ENCODE measurements at places on chromosomes 11 and 22.

DNA sequence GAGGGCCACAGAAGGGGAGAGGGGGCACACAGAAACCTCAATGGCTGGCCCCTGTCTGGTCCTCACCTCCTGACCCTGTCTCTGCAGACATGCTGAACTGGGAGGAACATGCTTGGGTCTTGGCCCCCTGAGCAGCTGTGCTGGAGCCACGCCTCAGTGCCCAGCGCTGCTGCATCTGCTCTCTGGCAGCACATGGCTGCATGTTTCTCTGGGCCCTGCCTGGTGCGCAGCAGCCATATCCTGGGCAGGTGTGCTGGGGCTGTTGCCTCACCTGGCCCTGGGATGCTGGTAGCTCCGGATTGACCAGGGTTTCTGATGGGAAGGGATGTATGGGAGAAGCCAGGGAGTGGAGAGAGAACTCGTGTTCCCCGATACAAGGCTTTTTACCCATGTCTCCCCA is 248.0 kb downstream of the ST3GAL4 start:
- DNase-seq: no peak

- no peak for DNase-seq
Measured at GRCh38 chr11:69140635-69141034, 15.1 kb upstream of the SMIM38 start.

DNA sequence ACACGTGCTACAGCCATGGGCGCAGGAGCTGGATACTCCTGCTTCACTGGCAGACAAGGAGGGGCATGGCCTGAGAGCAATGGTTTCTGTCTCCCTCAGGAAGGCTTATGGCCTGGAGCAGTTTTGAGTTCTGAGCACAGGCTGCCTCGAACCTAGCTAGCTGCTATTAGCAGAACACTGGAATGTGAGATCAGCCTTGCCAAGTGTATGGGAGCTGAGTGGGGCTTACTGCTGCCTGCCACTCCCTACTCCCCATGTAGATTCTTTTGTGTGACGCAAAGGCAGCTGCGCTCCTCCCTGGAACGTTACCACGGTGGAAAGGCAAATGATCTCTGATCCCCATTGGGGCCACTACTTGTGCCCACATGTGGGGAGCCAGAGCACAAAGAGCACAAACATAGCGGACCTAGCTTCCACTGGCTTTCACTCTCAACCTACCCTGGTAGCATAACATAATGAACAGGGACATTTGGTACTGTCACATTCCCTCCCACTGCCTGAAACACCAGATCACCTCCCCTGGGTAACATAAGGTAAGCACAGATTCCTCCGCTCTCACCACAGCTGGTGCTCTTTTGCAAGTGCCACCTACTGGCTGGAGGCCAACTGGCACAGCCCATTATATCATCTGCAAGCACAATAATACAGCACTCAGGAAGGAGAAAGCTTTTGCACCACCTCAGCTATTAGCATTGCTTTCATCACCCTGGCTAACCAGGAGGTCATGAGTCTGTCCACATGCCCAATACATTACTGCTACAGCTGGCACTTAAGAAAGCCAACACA is 84.6 kb upstream of the GUCY1A2 start:
- no peak for DNase-seq

DNA sequence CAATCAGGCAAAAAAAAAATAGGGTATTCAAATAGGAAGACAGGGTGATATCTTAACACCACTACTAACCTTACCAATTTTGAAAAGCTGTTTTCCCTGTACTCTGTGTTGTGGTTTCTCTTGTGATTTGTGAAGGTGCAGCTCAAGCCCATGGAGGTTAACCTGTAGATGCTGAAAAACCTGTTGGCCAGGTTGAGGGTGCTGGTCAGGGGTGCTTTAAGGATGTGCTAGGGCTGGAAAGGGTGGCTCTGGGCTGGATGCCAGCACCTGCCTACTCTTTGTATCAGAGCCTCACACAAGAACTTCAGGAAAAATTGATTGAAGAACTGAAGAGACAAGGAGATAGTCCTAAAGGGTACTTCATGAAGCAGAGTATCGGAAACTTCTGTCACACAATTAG is 18.3 kb upstream of the OR5M8 start:
- no peak for DNase-seq

DNA sequence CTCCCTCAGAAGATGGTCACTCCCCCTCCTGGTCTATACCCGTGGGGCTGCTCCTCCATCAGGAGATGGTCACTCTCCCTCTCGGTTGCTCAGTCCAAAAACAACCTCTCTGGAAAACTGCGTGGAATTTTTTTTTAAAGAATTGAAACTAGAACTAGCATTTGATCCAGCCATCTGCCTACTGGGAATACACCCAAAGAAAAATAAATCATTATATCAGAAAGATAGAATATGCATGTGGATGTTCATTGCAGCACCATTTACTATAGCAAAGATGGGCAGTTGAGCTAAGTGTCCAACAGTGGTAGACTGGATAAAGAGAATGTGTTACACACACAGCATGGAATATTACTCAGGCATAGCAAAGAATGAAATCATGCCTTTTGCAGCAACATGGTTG is 75.7 kb upstream of the B3GAT1 start:
- DNase-seq: no peak

DNA sequence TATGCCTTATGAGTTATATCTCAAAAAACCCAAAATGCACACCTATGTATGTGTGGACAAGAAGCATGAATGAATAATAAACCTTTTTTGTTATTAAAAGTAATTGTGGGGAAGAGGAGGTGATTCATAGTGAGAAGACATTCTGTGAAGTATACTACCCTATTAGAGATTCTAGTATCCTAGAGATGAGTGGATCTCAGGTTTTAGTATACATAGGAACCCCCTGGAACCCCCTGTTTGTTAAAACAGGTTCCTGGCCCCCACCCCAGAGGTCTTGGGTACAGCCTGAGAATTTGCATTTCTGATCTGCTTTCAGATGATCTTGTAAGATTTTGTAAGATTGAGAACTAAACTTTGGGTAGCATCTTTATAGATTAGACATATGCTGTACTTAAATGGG is 17.5 kb downstream of the NUCB2 start:
- no peak for DNase-seq

DNA sequence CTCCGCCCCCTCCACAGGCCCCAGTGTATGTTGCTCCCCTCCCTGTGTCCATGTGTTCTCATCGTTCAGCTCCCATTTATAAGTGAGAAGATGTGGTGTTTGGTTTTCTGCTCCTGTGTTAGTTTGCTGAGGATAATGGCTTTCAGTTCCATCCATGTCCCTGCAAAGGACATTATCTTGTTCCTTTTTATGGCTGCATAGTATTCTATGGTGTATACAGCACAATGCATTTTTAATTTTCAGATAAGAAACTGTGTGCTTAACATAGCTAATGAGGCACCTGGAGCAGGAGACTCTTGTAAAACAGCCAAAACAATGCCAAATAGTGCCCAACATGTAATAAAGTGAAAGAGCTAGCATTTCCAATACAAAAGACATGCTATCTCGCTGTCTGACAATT is 21.8 kb downstream of the ALG9 start:
- DNase-seq: no peak

- DNase-seq: no peak
Measured at GRCh38 chr11:17258670-17259069, 17.9 kb upstream of the NUCB2 start.

GRCh38 chr22:27732841-27733240 is 68.7 kb downstream of the MN1 start:
- no peak for DNase-seq

DNA sequence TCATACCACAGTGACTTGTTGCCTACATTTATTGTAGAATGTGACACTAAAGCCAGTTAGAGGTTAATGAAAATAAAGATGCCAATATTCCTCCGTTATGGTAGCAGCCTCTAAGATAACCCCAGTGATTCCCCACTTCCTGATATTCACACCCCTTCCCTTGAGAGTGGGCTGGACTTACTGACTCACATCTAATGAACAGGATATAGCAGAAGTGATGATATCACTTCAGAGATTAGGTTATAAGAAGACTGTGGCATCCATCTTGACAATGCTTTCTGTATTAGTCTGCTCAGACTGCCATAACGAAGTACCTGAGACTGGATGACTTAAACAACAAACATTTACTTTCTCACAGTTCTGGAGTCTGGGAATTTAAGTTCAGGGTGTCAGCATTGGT is 149.6 kb upstream of the MTNR1B start:
- no peak for DNase-seq

GRCh38 chr11:73439002-73439843 is 63.0 kb downstream of the RELT start:
- DNase-seq: peak; percentile 29

DNA sequence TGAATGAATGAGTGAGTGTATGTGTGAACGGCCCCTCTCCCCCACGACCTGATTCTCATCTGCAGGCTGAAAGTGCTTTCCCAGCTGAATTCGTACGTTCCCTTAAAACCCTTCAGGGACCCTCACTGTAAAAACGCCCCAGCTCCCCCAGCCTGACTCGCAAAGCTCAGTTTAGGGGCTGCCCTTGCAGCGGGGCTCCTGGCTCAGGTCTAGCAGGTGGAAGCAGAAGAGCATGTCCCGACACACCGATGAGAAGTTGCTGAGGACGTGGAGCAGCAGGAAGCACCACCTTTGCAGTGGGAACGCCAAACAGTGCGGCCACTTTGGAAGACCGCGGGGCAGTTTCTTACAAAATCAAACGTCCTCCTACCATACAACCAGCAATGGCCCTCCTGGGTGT is 3.6 kb upstream of the MRPL23 start:
- DNase-seq: peak; percentile 4

- DNase-seq: no peak
Measured at GRCh38 chr11:93196816-93197379, 893 bp downstream of the SLC36A4 start.

DNA sequence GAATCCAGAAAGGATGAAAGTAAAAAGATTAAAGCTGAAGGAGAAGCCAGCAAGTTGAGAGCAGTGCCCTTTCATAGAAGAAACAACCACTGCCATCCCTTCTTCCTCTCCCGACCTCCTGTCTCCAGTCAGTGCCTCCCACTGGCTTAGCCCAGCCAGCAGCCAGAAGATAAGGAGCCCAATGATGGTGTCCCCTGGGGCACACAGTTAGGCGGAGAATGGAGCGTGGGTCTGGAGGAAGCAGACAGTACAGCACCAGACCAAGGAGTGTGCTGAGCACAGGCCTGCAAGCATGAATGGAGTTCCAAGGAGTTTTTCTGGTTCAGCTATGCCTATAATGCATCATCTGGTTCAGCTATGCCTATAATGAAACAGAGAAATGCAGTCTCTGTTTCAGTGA is 54.3 kb upstream of the TNRC6B start:
- peak; percentile 88 for DNase-seq

DNA sequence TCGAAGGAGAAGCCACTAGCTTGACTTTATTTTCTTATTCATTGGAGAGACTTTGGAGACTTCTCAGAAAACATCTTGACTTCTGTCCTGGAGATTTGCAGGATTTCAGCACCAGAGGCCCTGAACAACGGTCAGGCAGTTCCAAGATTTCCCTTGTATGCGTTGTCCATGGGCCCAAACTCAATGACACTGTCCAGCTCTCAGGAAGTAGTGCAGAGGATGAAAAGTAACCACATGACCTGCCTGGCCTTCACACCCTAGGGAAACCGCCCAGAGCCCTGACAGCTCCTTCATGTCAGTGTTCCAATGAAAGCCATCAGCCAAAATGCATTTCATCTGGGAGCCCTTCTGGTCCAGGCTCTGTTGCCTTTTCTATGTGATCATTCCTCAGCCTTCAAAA is 214.1 kb downstream of the BLID start:
- DNase-seq: no peak

DNA sequence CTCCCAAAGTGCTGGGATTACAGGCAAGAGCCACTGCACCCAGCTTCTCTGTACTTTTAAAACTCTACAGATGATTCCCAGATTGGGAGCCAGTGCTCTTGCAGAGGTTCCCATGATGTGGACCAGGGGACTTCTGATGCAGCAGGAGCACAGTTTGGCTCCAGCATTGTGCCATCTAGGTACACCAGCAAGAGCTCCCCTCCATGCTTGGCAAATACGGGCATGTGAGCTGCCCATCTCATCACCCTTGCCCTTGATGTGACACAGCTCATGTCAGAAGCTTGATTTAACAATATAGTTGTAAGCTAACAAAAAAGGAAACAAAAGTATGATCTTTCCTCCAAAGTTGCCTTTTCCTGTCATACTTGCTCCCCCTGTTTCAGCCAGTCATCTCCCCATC is 28.7 kb downstream of the SNU13 start:
- no peak for DNase-seq

GRCh38 chr11:61806785-61807184 is 10.0 kb downstream of the FADS1 start:
- DNase-seq: no peak

GRCh38 chr11:8698917-8699441 is 16.4 kb downstream of the RPL27A start:
- DNase-seq: no peak

- DNase-seq: no peak
Measured at GRCh38 chr11:59114344-59114743, 7.3 kb downstream of the FAM111B start.

DNA sequence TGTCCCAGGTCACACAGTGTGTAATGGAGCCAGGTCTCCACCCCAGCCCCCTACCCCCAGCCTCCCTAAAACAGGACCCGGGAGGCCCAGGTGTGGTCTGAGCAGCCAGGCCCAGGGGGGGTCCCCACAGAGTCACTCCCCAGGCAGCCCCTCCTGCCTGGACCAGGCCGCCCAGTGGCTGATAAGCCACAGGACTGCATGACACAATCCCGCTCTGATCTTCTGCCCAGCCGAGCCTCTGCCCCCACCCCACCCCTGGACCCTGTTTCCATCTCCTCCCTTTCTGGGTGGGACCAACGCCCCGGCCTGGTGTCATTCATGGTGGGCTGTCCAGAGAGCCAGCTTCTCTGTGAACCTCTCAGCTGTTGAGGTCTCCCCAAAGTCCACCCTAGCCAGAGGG is 7.8 kb upstream of the LIF start:
- DNase-seq: no peak

DNA sequence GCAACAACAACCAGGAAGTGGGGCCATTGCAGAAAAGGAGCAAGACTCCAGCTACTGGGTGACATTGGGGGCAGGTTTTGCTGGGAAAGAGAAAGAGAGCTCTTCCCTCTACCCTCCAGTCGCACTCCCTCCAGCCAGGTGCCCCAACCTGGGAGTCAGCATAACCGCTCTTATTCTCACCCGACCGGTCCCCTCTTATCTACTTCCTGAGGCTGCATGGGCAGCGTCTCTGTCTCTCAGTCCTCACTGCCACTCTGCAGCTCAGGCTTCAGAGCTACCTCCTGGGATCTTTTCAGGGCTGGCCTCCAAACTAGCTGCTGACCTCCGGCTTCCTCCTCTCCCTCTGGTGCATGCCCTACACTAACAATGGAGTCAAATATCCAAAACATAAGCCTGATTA is 5.1 kb downstream of the ZNF70 start:
- no peak for DNase-seq

- no peak for DNase-seq
Measured at GRCh38 chr11:125228445-125228844, 63.9 kb downstream of the PKNOX2 start.

DNA sequence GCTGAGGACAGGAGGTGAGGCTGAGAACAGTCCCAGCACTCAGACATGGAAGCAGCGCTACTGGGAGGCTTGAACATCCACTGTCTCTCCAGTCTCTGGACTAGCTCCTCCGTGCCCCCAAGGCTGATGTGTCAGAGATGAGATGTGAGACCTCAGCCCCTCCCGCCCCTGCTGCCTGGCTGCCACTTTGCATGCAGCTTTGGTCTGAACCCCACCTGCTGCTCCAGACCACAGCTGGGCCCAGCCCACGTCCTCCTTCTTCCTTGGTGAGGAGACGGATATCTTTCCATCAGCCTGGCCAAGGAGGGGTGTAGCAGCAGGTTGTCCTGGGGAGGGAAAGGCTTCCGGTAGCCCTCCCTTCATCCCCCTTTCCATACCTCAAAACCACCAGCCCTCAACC is 148.0 kb upstream of the B3GAT1 start:
- no peak for DNase-seq

GRCh38 chr22:36469094-36469710 is 12.2 kb downstream of the TXN2 start:
- DNase-seq: no peak
